ENCODE measurements at places on chromosomes 3 and 15.

- DNase-seq, result no peak
Observed at GRCh38 chr3:55380561-55380960, 106.5 kb downstream of the WNT5A start.

DNA sequence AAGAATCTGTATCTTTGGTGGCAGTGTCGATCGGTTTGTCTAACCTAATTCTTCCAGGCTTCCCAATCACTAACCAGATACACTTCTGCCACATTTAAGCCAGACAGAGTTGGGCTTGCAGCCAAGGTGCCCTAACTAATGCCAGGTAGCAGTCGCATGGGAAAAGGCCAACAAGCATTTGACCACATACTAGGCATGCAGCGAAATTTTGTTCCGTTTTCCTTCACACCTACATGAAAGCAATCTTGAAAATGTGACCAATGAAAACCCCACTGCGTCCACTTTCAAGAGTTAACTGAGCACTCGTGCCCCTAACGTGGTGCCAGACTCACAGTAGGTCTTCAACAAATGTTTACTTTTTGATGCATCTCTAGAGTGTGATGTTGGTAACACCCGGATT lies 192.2 kb upstream of the TPM1 start:
- no peak for DNase-seq

- no peak for DNase-seq
Observed at GRCh38 chr15:90585863-90586262, 56.1 kb downstream of the CRTC3 start.

DNA sequence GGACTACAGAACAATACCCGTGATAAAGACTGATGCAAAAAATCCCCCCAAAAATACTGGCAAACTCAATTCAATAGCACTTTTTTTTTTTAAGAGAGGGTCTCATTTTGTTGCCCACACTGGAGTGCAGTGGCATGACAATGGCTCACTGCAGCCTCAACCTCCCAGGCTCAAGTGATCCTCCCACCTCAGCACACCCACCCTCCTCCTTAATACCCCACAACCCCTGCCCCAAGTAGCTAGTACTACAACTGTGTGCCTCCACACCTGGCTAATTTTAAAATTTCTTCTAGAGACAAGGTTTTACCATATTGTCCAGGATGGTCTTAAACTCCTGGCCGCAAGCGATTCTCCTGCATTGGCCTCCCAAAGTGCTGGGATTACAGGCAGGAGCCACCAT lies 11.4 kb downstream of the TOP2B start:
- no peak for DNase-seq

GRCh38 chr3:124149771-124150170 lies 157.8 kb upstream of the ROPN1 start:
- no peak for DNase-seq

- DNase-seq, result no peak
Observed at GRCh38 chr15:30001602-30002001, 81.2 kb upstream of the GOLGA8J start.

DNA sequence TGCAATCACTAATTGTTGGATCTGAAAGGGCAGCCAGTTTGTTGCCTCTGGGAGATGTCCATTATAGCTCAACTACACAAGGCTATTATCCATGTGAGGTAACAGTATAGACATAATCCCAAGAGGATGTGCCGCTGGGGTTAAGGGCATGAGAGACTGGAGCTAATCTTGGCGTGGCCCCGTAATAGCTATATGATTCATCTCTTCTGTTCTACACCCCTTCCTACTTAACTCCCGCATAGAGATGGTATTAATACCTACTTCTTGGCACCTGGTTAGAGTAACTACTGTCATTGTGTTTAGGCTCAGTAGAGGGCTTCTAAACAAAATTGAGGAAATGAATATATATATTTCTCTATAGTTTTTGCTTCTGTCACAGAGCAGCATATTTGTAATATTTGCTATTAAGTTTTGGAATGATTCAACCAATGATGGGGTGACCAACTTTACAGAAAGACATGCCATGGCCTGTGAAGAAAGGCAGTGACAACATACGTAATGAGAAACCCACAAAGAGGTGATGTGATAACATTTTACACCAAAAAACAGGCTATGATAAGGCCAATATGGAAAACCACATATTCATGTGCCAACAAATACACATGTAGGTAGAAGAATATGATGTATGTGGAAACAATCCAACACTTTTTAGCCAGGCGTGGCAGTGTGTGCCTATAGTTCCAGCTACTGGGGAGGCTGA lies 76.8 kb upstream of the DPH6 start:
- DNase-seq, result no peak

- peak; percentile 49 for DNase-seq
Observed at GRCh38 chr3:69288161-69288895, 97.6 kb downstream of the FRMD4B start.

All from stimulated activated CD4-positive, alpha-beta T cell treated with anti-CD3 and anti-CD28 coated beads, Interleukin-15, amount 100 ng/mL, for 48 hours (primary cell).